Fibroblast of the aortic adventitia (primary cell): ENCODE measurements at places on chromosomes 12 and 14. TPM values are rescaled to one million over a fixed set of nuclear protein-coding genes. Genes with fewer than 3 reads are reported as not detected.

MFAP5 gene
- total RNA-seq: 220 and 259 TPM in 2 replicates

CCNK gene
- 3.8 and 27.3 TPM in 2 replicates for total RNA-seq

CCDC196 gene
- total RNA-seq: not detected in 2 replicates

TAS2R46 gene
- 4.7 and 8.8 TPM in 2 replicates for total RNA-seq

KRT3 gene
- not detected in 2 replicates for total RNA-seq

ETFBKMT gene
- total RNA-seq: 4.9 and 6.2 TPM in 2 replicates

SPSB2 gene
- 3.3 and 8.0 TPM in 2 replicates for total RNA-seq
